Temporal lobe (tissue), 4 donors: ENCODE measurements at places on chromosomes 3 and 15. TPM values are rescaled to one million over a fixed set of nuclear protein-coding genes. Genes with fewer than 3 reads are reported as not detected.

Gene SCN5A
- 1.5 TPM for total RNA-seq

Gene COL6A6
- total RNA-seq: 0.49 TPM

Gene C3orf18
- total RNA-seq: 8.9 TPM

Gene GOLGA6D
- under 0.01 TPM for total RNA-seq

Gene GOLGA8N
- 3.0 TPM for total RNA-seq

Gene ARGFX
- not detected for total RNA-seq

Gene LRRC15
- not detected for total RNA-seq

Gene RBMS3
- total RNA-seq: 7.6 TPM

Gene KIF23
- 4.7 TPM for total RNA-seq

Gene RMDN3
- 14.8 TPM for total RNA-seq

Gene ACOX2
- total RNA-seq: 0.98 TPM

Gene PARL
- total RNA-seq: 17.7 TPM

Gene MST1
- 5.2 TPM for total RNA-seq

Gene CYP8B1
- total RNA-seq: not detected

Gene PLEKHO2
- 4.9 TPM for total RNA-seq

Gene CAMK2N2
- total RNA-seq: 3.0 TPM

Gene SLC6A11
- total RNA-seq: 35.2 TPM

Gene ZDHHC23
- total RNA-seq: 6.4 TPM

Gene MESP2
- not detected for total RNA-seq

Gene MESP1
- 2.0 TPM for total RNA-seq

Gene IL17RE
- 0.49 TPM for total RNA-seq

Gene KNG1
- not detected for total RNA-seq

Gene KBTBD13
- not detected for total RNA-seq

Gene KBTBD8
- total RNA-seq: 9.8 TPM

Gene PPP1R14D
- not detected for total RNA-seq

Gene ZNF710
- 6.1 TPM for total RNA-seq

Gene GMPPB
- 5.7 TPM for total RNA-seq

Gene TNFAIP8L3
- total RNA-seq: 1.7 TPM

Gene MUC4
- total RNA-seq: under 0.01 TPM

Gene DUOX2
- not detected for total RNA-seq

Gene TIPIN
- 15.2 TPM for total RNA-seq

Gene TUBGCP4
- 18.9 TPM for total RNA-seq

Gene KCNAB1
- 19.9 TPM for total RNA-seq

Gene GALNT15
- total RNA-seq: 2.2 TPM

Gene BDH1
- 10.3 TPM for total RNA-seq

Gene APBA2
- 91.7 TPM for total RNA-seq

Gene HES1
- total RNA-seq: 16.2 TPM

Gene PLA2G4B
- total RNA-seq: 3.7 TPM

Gene FAM162A
- 5.7 TPM for total RNA-seq

Gene ZNF774
- total RNA-seq: 6.9 TPM

Gene MYRIP
- 8.6 TPM for total RNA-seq

Gene IL5RA
- total RNA-seq: 0.49 TPM

Gene PLSCR5
- 0.25 TPM for total RNA-seq

Gene GOLGA8J
- not detected for total RNA-seq

Gene CSPG4
- 6.6 TPM for total RNA-seq

Gene GATA2
- 0.74 TPM for total RNA-seq

Gene CHRD
- 8.6 TPM for total RNA-seq

Gene PP2D1
- not detected for total RNA-seq

Gene MON1A
- total RNA-seq: 9.1 TPM

Gene ATP13A4
- 15.7 TPM for total RNA-seq

Gene GANC
- total RNA-seq: 6.9 TPM

Gene HERC2
- total RNA-seq: 83.3 TPM

Gene TMEM207
- not detected for total RNA-seq

Gene DZIP1L
- total RNA-seq: 4.9 TPM

Gene EOMES
- total RNA-seq: 7.1 TPM

Gene SIDT1
- total RNA-seq: 3.7 TPM

Gene TTLL13
- under 0.01 TPM for total RNA-seq

Gene FBXL22
- total RNA-seq: 0.74 TPM
